ENCODE measurements at places on chromosomes 3 and 15. TPM values are rescaled to one million over a fixed set of nuclear protein-coding genes. Genes with fewer than 3 reads are reported as not detected.

DNA sequence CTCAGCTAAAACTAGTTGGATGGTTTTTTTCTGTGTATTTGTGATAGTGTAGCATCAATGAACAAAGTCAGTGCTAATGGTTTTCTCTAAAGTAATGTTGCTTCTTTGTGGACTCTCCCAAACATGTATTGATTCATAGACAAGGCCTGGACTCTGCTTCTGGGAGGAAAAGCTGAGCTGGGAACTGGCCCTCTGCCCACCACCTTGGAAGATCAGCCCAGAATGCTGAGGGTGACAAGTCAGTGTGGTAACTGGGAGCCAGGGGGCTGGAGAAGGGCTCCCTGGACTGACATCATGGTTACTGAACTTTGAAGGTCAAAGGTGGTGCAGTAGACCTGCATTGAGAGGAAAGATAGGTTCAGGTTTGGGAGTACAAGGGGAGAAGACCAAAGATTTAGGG, 3.0 kb downstream of the ARHGAP31 start:
- DNase-seq: no peak
- no peaks in the 10 kb centered on the region for H3K27me3 ChIP-seq
- H3K4me3 ChIP-seq: no peak overlapping the region
- H3K27ac ChIP-seq: no peak overlapping the region
- no peaks in the 10 kb centered on the region for H3K36me3 ChIP-seq
- H3K4me1 ChIP-seq: peaks cover 25% of the 10 kb centered on the region

The MYO1E gene
- total RNA-seq: 0.25 TPM

GRCh38 chr15:39181940-39182339, 398.9 kb upstream of the THBS1 start:
- no peak for DNase-seq
- H3K27me3 ChIP-seq: no peaks in the 10 kb centered on the region
- H3K27ac ChIP-seq: no peak overlapping the region
- H3K4me1 ChIP-seq: no peaks in the 10 kb centered on the region
- H3K4me3 ChIP-seq: no peak overlapping the region

The BCHE gene
- total RNA-seq: 0.11 TPM

- H3K4me3 ChIP-seq: no peak overlapping the region
- DNase-seq: no peak
- no peaks in the 10 kb centered on the region for H3K27me3 ChIP-seq
- H3K36me3 ChIP-seq: no peaks in the 10 kb centered on the region
- no peak overlapping the region for H3K27ac ChIP-seq
Measured at GRCh38 chr3:124209426-124209825, 217.5 kb upstream of the ROPN1 start.

GRCh38 chr3:194782698-194783404, 97.2 kb downstream of the FAM43A start:
- H3K27ac ChIP-seq: no peak overlapping the region
- no peak for DNase-seq
- H3K36me3 ChIP-seq: no peaks in the 10 kb centered on the region
- H3K4me3 ChIP-seq: no peak overlapping the region
- peaks cover 10% of the 10 kb centered on the region for H3K4me1 ChIP-seq

GRCh38 chr3:25177041-25177440, 251.0 kb upstream of the RARB start:
- H3K27me3 ChIP-seq: no peaks in the 10 kb centered on the region
- H3K27ac ChIP-seq: no peak overlapping the region
- no peak overlapping the region for H3K4me3 ChIP-seq
- H3K36me3 ChIP-seq: no peaks in the 10 kb centered on the region
- H3K4me1 ChIP-seq: no peaks in the 10 kb centered on the region

GRCh38 chr3:13479332-13479581, 849 bp upstream of the HDAC11 start:
- peak overlapping the region; percentile 76 for H3K4me3 ChIP-seq
- H3K27me3 ChIP-seq: no peaks in the 10 kb centered on the region
- no peaks in the 10 kb centered on the region for H3K36me3 ChIP-seq
- no peak overlapping the region for H3K27ac ChIP-seq
- no peak for DNase-seq

DNA sequence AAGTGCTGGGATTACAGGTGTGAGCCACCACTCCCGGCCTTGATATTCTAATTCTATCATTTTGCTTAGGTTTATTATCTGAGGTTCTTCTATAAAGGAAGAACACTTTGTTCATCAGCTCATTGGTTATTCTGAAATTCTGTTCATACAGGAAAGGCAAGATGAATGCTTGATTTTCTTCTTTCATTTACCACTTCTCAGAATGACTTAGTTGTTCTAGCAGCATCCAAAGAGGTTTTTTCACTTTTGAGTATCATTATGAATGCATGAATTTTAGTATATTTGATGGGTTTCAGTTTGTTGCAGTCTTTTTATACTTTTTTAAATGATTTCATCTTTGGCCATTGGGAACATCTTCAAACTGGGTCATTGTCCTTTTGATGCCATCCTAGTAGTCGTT, 51.8 kb downstream of the RNF111 start:
- no peak for DNase-seq
- peaks cover 20% of the 10 kb centered on the region for H3K36me3 ChIP-seq
- H3K27ac ChIP-seq: no peak overlapping the region
- H3K4me1 ChIP-seq: peaks cover 10% of the 10 kb centered on the region
- no peaks in the 10 kb centered on the region for H3K27me3 ChIP-seq
- H3K4me3 ChIP-seq: no peak overlapping the region

DNA sequence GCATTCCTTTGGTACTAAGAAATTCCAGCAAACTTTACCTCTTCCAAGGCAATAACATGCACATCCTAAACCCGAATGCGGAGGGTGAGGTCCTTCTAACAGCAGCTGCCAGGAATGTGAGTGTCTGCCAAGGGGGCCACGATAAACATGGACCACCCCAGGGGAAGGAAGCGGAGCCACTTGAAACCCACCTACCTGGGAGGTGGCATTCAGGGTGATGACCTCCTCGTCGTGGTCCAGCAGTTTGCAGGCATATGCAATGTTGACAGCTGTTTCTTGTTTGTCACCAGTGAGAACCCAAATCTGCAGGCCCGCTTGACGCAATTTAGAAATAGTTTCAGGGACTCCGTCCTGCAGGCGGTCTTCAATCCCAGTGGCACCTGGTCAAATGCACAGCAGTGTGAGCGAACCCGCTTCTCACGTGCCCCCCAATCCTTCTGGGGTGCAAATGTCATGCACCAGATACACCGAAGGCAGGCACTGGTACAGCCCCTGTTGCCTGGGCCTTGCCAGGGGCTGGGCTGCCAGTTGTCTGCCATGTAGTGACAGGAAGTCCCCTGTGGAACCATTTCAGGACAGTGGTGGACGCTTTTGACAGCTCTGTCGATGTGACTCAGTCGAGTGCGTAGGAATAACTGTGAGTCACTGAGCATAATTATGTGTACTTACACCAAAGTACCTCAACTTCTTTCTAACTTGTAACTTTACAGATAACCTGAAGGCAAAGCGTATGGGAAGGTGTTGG, 161.2 kb downstream of the ATP10A start:
- no peaks in the 10 kb centered on the region for H3K27me3 ChIP-seq
- DNase-seq: no peak
- no peak overlapping the region for H3K27ac ChIP-seq
- H3K4me1 ChIP-seq: no peaks in the 10 kb centered on the region

The SERPINI2 gene
- total RNA-seq: not detected

- H3K27me3 ChIP-seq: no peaks in the 10 kb centered on the region
- peak; percentile 55 for DNase-seq
- 0 out of 2 replicates have a peak, but pooled peaks cover 8% of the 10 kb centered on the region for H3K36me3 ChIP-seq
- H3K4me1 ChIP-seq: peaks cover 27% of the 10 kb centered on the region
Measured at GRCh38 chr3:119834754-119835370, 53.0 kb downstream of the NR1I2 start.

The CLEC3B gene
- total RNA-seq: not detected

- H3K27me3 ChIP-seq: no peaks in the 10 kb centered on the region
- H3K27ac ChIP-seq: no peak overlapping the region
- no peak for DNase-seq
- H3K4me1 ChIP-seq: peaks cover 13% of the 10 kb centered on the region
- 0 out of 2 replicates have a peak, but pooled peaks cover 2% of the 10 kb centered on the region for H3K36me3 ChIP-seq
Measured at GRCh38 chr15:51909584-51909983, 62.0 kb downstream of the LEO1 start.

The SEMA7A gene
- total RNA-seq: 41.6 TPM

GRCh38 chr3:151483961-151484520, 23.2 kb upstream of the IGSF10 start:
- no peak overlapping the region for H3K4me3 ChIP-seq
- H3K27ac ChIP-seq: no peak overlapping the region
- DNase-seq: no peak
- H3K36me3 ChIP-seq: no peaks in the 10 kb centered on the region

- H3K27ac ChIP-seq: peak overlapping the region; percentile 48
- H3K4me3 ChIP-seq: no peak overlapping the region
- peak; percentile 69 for DNase-seq
- peaks cover 27% of the 10 kb centered on the region for H3K36me3 ChIP-seq
- H3K4me1 ChIP-seq: peaks cover 40% of the 10 kb centered on the region
- H3K27me3 ChIP-seq: no peaks in the 10 kb centered on the region
Measured at GRCh38 chr3:47419083-47420043, 38.5 kb downstream of the PTPN23 start.

DNA sequence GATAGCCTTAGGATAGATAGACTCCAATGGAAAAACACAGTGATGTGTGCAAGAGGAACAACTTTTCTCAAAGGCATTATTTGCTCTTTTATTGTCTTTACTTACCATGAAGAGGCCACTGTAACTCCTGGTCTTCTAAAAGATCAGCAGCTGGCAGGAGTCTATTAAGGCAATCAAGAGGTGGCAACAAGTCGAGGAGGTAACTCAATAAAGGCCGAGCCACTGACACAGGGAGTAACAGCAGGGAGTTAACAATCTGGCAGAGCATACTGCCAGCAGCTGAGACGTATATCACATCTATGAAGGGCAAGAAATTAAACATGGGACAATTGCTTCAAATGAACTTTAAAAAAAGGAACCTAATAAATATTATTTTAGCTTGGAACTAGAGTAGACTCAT, 106.2 kb downstream of the HERC1 start:
- peaks cover 65% of the 10 kb centered on the region for H3K36me3 ChIP-seq
- no peaks in the 10 kb centered on the region for H3K27me3 ChIP-seq
- H3K27ac ChIP-seq: no peak overlapping the region
- H3K4me3 ChIP-seq: no peak overlapping the region

The KCNAB1 gene
- total RNA-seq: not detected

GRCh38 chr15:31360843-31361763, 34.5 kb downstream of the KLF13 start:
- peak; percentile 92 for DNase-seq
- H3K4me3 ChIP-seq: peak overlapping the region; percentile 39
- H3K27ac ChIP-seq: peak overlapping the region; percentile 93
- H3K4me1 ChIP-seq: peaks cover 96% of the 10 kb centered on the region

The ACKR2 gene
- total RNA-seq: 0.43 TPM

DNA sequence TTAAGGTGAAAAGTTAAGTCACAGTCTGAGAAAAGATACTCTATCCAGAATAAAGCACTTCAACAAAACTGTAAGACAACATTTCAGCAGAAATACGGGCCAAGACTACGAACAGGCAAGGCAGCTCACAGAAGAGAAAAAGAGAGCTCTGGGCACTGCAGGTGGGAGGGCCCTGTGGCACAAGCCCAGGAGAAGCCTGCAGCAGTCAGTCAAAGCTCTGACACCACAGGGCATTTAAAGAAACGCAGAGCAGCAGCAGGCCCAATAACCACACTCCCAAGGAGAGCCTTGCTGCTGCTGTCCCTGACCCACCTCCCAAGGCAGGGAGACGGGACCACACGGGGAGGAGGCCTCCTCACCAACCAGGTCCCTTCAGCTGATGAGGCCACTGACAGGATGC, 19.2 kb downstream of the CHSY1 start:
- no peaks in the 10 kb centered on the region for H3K4me1 ChIP-seq
- no peaks in the 10 kb centered on the region for H3K27me3 ChIP-seq
- H3K27ac ChIP-seq: no peak overlapping the region
- H3K36me3 ChIP-seq: no peaks in the 10 kb centered on the region

GRCh38 chr3:194262176-194262924, 88.8 kb downstream of the CPN2 start:
- H3K27ac ChIP-seq: no peak overlapping the region

GRCh38 chr3:85821130-85821756, 862.5 kb downstream of the CADM2 start:
- H3K4me1 ChIP-seq: no peaks in the 10 kb centered on the region
- no peak overlapping the region for H3K27ac ChIP-seq
- H3K36me3 ChIP-seq: no peaks in the 10 kb centered on the region
- H3K4me3 ChIP-seq: no peak overlapping the region

DNA sequence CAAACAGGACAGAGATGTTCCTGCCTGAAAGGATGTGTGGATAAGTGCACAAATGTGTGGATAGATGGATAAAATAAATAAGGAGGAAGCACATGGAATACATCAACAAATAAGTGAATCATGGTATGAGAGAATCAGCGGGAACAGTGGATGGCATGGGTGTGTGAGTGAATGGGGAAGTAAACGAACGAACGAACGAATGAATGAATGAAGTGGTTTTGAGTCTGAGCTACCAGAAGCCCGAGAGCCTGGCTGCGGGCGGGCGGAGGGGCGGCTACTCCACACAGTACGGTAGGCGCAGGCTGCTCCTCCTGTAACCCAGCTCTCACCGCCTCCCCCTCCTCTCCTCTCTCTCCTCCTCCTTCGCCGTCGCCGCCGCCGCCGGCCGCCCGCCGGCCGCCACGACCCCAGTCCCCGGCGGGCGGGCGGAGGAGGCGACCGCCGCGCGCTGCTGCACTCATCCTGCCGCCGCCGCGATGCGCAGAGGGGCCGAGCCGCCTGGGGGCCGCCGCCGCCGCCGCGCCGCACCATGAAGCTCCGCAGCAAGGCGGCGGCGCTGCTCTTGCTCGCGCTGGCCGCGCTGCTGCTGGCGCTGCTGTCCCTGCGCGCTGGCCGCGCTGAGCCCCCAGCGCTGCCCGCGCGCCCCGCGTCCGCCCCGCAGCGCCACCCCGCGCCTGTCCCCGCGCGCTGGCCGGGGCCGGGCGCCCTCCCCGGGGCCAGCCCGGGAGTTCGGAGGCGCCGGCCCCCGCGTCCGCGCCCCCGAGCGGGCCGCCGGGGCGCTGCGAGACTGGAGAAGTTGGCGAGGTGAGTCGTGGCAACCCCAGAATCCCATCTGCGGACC, at the start of gene GXYLT2:
TSS of gene GXYLT2 (plus strand) at position 342 of the 841 bp plus-strand sequence. CDS start at position 530, 188 bp downstream.
- 0 out of 2 replicates have a peak, but pooled peaks cover 3% of the 10 kb centered on the region for H3K27me3 ChIP-seq
- DNase-seq: peak; percentile 67
- no peaks in the 10 kb centered on the region for H3K36me3 ChIP-seq

GRCh38 chr3:46095307-46095706, 68.0 kb upstream of the XCR1 start:
- H3K4me3 ChIP-seq: peak overlapping the region; percentile 29
- H3K4me1 ChIP-seq: peaks cover 91% of the 10 kb centered on the region
- H3K27me3 ChIP-seq: no peaks in the 10 kb centered on the region
- H3K27ac ChIP-seq: peak overlapping the region; percentile 96
- no peaks in the 10 kb centered on the region for H3K36me3 ChIP-seq
- peak; percentile 97 for DNase-seq

The TMIE gene
- not detected for total RNA-seq

The EFCC1 gene
- total RNA-seq: not detected

DNA sequence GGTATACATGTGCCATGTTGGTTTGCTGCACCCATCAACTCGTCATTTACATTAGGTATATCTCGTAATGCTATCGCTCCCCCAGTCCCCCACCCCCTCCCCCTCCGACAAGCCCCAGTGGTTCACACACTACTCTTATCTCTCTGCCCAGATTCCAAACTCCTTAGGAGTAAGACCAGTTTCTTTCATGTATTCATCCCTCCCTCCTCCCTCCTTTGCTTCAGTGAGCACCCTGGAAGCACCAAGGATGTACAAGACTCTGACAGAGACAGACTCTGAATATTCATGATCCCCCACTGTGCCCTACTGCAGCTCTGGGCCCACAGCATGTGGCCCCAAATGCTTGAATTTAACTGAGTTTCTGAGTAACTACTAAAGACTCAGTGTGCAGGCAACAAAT, 113.8 kb upstream of the RAD18 start:
- H3K4me1 ChIP-seq: no peaks in the 10 kb centered on the region
- no peaks in the 10 kb centered on the region for H3K27me3 ChIP-seq
- H3K27ac ChIP-seq: no peak overlapping the region
- no peaks in the 10 kb centered on the region for H3K36me3 ChIP-seq
- no peak overlapping the region for H3K4me3 ChIP-seq

The ALAS1 gene
- 24.8 TPM for total RNA-seq

Data from Karpas-422 (cell line).